Stimulated activated CD8-positive, alpha-beta memory T cell treated with anti-CD3 and anti-CD28 coated beads, Interleukin-2, amount 100 ng/mL, for 48 hours (primary cell): ENCODE measurements at places on chromosomes 16 and 17.

- DNase-seq: peak; percentile 4
Measured at GRCh38 chr17:55845385-55845784, 94.5 kb downstream of the PCTP start.

GRCh38 chr17:44312396-44313104 is 4.1 kb downstream of the RUNDC3A start:
- DNase-seq: no peak

GRCh38 chr17:79043191-79043930 is 19.4 kb downstream of the C1QTNF1 start:
- no peak for DNase-seq

DNA sequence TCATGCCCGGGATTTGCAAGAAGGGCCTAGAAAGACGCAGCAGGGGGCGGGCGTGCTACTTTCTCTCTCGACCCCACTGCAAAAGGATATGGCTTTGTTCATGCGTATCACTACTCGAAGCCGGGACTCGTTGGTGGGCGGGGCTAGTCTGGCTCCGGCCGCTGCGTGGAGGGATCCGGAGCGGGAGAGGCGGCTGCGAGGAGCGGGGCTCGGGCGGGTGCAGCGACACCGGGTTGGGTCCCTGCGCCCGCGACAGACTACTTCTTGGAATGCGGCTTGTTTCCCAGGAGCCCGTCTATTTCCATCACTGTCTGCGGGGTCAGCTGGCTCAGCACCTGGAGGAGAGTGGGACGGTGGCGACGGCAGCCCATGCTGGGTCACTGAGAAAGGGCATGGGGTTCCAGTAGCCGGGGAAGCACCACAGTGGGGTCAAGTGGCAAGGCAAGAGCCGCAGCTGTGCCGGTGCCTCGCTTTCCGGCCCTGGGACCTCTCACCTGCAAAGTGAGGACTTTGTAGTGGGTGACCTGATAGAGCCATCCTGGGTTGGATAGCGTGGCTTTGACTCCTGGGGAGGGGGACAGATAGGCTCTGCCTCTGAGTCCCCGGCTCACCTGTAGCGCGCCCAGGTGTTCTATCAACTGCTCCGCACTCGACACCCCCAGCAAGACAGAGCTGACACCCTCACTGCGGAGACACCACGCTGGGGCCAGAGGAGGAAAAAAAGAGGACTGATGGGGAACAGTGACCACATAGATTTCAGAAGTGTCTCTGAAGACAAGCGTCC is 6.6 kb downstream of the KCNAB3 start:
- DNase-seq: peak; percentile 75

DNA sequence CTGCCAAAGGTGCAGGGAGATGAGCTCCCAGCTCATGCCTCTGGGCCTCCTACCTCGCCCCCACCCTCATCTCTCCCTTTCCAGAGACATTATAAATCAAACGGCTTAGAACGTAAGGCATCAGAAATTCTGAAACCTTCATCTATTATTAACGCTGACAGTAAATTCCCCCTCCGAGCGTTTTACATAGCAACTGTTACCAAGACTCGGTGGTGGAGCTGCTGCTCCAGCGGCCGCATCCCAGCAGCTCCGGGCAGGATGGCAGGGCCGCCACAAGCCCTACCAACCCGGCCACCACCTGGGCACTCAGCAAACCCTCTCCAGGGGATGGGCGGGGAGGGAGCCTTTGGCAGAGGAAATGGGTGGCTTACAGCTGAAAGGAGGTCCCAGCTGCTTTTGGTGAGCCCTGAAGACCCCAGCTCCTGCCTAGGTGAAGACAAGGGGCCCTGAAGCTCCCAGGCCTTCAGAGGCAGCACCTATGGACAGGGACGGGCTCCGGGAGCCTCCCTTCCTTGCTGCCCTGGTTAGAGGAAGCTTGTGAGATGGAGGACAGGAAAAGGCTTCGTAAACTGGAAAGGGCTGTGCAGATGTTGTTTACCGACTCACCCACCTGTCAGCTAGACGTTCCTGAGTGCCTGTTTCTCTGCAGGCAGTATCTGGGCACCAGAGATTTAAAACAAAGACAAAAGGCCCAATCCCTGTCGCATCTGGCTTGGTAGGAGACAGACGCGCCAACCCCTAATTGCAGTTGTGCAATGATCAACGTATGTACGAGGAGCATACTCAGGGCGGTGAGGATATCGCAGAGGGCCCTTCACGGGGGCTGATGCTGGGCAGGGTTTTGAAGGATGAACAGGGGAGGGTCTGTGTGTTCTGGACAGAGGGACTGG is 76.9 kb downstream of the RAI1 start:
- no peak for DNase-seq

- no peak for DNase-seq
Measured at GRCh38 chr17:77304746-77305473, 164.1 kb downstream of the SEC14L1 start.

- DNase-seq: no peak
Measured at GRCh38 chr16:119295-119694, 19.2 kb downstream of the NPRL3 start.

- peak; percentile 38 for DNase-seq
Measured at GRCh38 chr17:7886227-7887037, 2.2 kb upstream of the CHD3 start.

- DNase-seq: no peak
Measured at GRCh38 chr16:683396-684070, 601 bp downstream of the JMJD8 start.

- no peak for DNase-seq
Measured at GRCh38 chr17:41190328-41190727, 641 bp downstream of the KRTAP9-1 start.

GRCh38 chr17:79619636-79620206 is 8.9 kb upstream of the RBFOX3 start:
- DNase-seq: no peak

DNA sequence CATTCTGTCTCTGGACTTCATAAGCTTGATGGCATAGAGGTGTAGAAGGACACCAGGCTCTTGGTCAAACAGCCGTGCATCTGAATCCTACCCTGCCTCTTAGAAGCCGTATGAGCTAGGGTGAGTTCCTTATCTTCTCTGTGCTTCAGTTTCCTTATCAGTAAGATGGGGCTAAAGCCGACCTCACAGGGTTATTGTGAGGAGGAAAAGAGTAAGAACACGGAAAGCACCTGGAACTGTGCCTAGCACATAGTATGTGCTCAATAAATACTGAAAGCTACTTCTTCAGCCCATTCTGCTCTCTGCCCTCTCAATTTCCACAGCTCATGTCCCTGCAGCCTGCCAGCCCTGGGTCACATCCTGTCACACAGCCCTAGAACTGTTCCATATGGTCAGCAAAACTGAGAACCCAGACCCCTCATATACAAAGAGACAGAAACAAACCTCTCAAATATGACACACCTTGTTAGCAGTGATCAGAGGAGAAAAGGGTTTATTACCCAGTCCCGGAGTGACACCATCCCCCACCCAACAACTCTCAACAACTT is 17.0 kb upstream of the UBTF start:
- DNase-seq: no peak

DNA sequence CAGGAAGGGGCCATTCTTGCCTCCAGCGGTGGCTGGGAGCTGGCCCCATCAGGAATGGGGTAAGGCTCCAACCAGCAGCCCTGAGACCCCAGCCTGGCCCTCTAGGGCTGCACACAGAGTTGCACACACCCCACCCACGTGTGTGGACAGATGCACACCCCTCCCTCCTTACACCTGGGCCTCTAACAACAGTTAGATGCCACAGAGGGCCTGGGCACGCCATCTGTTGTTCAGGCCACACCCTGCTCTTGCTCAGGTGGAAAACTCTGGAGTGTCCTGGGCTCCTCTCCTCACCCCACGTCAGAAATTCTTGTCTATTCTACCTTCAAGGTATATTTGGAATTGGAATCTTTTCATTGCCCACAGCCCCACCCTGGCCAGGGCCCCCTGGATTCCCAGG is 13.3 kb upstream of the RAI1 start:
- DNase-seq: no peak

GRCh38 chr17:82238472-82239201 is 9.8 kb downstream of the SLC16A3 start:
- DNase-seq: peak; percentile 57

GRCh38 chr17:57985675-57985974 is 2.4 kb downstream of the VEZF1 start:
- no peak for DNase-seq

GRCh38 chr17:64020056-64020766 is at the start of gene ICAM2:
ICAM2 (minus strand) TSS chr17:64020633; CDS start chr17:64006691, 13,942 bp downstream.
- peak; percentile 74 for DNase-seq

GRCh38 chr16:72788269-72788809 is 259.6 kb downstream of the ZFHX3 start:
- DNase-seq: no peak

DNA sequence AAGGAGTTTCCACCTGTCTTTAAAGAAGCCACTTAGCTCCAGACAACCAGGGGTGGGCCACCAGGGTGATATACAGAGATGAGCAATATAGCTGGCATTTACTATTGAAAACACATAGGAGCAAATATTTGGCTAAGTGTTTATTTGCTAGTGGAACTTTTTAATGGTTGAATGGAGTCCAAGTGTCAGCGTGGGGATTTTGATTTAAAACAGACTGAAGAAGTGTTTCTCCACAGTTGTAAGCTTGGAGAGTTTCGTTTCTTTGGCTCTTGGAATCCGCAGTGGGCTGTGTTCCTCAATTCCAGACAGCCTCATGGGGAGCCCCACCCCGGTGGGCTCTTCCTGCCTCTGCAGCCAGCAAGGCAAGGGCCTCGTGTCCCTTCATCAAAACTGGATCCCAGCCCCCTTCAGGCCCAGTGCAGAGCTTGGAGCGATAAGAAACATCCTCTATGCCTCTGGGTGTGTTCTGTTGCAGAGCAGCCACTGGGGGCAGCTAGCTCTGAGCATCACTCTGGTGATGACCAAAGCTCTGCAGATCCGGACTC is 36.1 kb downstream of the NOG start:
- DNase-seq: no peak

- DNase-seq: no peak
Measured at GRCh38 chr17:64773836-64774761, 112.0 kb upstream of the SMURF2 start.

DNA sequence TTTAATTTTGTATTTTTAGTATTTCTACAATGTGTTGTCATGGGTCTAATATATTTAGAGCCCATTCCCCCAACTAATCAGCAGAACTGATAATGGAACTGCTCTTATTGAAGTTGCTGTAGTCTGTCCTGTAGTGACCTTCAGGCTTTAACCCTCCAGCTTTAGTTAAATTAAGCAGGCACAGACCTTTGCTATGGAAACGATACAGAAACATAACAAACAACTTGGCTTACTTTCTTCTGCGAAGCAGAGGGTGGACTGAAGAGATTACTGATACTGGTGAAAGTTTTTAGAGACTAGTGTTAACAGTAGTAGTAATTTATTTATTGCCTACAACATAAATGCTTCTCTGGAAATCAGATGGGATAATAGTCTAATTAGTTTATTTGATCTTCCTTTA is 61.4 kb downstream of the NFATC3 start:
- DNase-seq: no peak
